ENCODE measurements at places on chromosomes 13 and 19.

- no peak for DNase-seq
Measured at GRCh38 chr13:30289533-30289932, 17.8 kb downstream of the KATNAL1 start.

DNA sequence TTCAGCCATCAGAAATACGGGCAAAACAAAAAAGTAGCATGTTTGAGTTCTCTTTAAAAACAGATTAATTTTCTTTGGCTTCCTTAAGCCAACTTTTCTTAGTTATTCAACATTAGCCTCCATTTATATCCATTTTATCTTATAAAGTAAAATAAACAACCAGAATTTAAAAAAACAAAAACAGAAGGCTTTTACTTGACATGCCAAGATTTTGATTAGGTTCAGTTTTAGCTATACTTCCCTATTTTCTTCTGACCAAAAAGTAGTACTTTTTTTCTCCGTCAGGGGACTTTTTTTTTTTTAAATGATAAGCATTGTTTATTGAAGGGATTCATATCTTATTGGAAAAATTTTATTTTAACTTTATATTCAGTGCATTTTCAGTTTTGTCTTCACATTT is 18.1 kb downstream of the RNASEH2B start:
- DNase-seq, result no peak

- DNase-seq, result no peak
Measured at GRCh38 chr19:29532097-29532496, 6.3 kb downstream of the VSTM2B start.

- no peak for DNase-seq
Measured at GRCh38 chr19:35162471-35163326, 8.2 kb downstream of the FXYD5 start.

- no peak for DNase-seq
Measured at GRCh38 chr19:51227326-51227725, 2.4 kb downstream of the CD33 start.

- peak; percentile 87 for DNase-seq
Measured at GRCh38 chr13:98549006-98549727, 27.7 kb downstream of the STK24 start.

GRCh38 chr13:91632086-91632485 is 233.7 kb downstream of the GPC5 start:
- no peak for DNase-seq

DNA sequence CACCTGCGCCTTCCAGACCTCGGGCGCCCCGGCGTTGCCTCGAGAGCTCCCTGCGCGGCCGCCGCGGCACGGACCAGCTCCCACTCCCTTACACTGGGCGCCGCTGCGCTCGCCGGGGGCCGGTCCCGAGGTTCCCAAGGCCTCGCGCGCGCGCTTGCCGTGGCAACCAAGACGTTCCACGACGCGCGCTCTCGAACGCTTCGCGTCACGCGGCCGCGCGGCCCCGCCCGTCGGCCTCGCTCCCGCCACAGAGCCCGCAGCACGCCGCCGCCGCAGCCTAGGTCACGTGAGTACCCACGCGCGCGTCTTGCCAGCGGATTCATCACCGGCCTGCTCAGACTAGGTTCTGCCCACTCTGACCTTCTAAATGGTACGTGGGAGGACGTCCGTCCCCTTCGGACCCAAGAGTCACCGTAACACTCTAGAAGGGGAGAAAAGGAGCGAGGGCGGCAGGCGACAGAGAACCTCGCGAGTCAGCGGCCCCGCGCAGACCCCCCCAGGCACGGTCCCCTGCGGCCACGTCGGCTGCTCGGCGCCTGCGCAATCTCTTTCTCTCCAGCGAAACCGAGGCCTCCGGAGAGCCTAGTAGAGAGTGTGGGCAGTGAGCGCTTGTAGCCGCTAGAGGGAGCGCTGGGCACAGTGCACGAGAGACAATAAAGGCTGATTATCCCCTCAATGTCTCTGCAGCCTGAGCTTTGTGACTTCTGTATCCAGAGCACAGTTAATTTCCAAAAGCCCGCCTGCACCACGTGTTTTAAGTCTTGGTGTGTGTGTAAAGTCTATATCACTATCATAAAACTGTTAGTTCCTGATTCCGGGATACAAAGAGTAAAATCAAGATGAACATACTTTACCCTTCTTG is at the start of gene SPART:
TSS of gene SPART (minus strand) at position 173 of the 862 bp plus-strand sequence. CDS start 10,564 bp downstream, outside the sequence.
- DNase-seq, result peak; percentile 96

- DNase-seq, result peak; percentile 52
Measured at GRCh38 chr13:79194272-79194671, 211.8 kb downstream of the RBM26 start.

GRCh38 chr13:114013336-114013735 is 39.5 kb upstream of the C13orf46 start:
- DNase-seq, result no peak

DNA sequence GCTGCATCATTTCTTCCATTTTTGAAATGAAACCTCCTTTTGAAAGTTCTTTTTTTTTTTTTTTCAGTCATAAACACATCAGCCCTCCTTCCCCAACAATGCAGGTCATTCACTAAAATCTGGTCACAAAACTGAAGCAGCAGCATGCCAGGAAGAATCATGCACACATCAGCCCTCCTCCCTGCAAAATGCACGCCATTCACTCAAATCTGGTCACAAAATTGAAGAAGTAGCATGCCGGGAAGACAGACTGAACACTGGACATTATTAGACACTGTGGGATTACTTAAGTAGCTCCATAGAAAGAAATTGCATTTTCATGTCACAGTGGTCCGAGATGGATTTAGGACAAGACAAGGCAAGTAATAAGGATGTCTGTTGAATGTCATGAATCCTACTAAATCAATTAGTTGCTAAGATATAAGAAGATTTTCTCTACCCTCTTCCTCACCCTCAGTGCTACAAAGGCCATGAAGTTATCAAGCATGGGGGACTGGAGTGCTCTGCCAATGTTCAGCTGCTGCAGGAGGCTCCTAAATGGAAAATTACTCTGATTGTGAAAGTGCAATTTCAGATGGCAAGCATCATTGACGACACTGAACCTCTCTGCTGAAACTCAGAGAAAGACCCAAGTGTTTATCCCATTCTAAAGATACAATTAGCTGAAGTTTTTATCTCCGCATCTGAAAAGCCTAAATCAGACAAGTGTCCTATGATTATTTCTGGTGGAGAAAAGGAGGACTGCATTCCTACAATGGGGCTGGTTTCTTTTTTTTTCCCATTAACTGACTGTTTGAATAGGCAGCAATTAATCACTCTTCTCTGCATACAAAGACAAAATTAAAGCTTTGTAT is 913.2 kb downstream of the DIAPH3 start:
- no peak for DNase-seq

DNA sequence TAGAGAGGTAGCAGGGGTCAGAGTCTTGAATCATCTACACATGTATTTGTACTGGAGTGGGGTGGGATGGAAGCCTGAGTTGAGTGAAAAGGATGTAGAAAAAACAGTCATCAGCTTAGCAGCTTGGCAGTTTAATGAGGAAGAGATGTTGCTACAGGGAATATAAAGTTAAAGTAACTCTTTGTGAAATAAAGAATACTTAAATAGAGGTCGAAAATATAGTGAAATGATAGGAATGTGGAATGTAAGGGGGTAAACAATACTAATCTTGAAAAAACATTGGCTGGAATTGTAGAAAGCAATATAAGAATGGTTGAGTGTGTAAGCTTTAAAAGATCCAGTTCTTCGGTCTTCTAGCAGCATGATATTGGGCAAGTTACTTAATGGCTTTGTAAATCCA is 22.7 kb downstream of the NUP58 start:
- DNase-seq, result no peak

DNA sequence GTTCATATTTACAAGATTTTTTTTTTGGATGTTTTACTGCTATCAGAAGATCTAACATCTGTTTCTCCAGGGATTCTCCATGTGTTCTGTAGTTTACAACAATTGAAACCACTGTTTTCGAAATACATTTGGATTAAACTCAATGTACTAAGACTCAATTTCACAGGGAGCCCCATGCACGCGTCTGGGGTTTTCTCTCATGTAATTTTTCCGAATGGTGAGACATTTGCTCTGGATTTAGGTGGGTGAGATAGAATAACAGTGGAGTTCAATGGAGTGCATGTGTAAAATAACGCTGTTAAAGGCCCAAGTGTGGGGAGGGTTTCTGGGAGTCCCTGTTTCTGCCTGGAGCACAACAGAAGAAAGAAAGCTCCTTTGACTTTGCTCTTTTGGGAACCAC is 330.3 kb downstream of the TSHZ3 start:
- no peak for DNase-seq

GRCh38 chr19:16385296-16385695 is 60.7 kb downstream of the KLF2 start:
- DNase-seq, result no peak

- DNase-seq, result no peak
Measured at GRCh38 chr19:15010501-15011300, 31.0 kb upstream of the SLC1A6 start.

GRCh38 chr13:97114651-97115050 is 107.5 kb upstream of the MBNL2 start:
- no peak for DNase-seq

- no peak for DNase-seq
Measured at GRCh38 chr19:19747357-19748220, 14.7 kb upstream of the ZNF14 start.

GRCh38 chr13:97348569-97349100 is 85.3 kb upstream of the RAP2A start:
- DNase-seq, result no peak

GRCh38 chr19:43540381-43540780 is 7.4 kb downstream of the ZNF575 start:
- no peak for DNase-seq

- DNase-seq, result peak; percentile 42
Measured at GRCh38 chr13:27182844-27183497, 11.4 kb upstream of the USP12 start.

DNA sequence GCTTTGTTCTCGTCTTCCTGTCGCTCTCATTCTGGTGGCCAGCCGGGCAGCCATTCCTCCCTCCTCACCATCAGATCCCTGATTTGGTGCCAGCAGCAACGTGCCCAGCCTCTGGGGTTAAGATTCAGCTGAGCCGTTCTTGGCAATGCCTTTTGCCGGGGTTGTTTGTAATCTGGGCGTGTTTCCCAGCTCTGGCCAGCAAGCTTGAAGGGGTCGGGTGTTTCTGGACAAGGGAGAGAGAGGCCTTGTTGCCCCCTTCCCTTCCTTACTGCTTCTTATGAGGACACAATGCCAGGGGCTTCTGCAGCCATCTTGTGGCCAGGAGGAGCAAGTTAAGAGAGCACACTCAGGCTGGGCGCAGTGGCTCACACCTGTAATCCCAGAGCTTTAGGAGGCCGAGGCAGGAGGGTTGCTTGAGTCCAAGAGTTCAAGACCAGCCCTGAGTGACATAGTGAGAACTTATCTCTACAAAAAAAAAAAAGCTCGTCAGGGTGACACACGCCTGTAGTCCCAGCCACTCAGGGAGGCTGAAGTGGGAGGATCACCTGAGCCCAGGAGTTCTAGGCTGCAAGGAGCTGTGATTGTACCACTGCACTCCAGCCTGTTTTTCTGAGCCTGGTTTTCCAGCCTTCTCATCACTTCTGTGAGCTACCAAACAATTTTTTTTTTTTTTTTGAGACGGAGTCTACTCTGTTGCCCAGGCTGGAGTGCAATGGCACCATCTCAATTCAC is 10.7 kb upstream of the CRTC1 start:
- DNase-seq, result peak; percentile 50

GRCh38 chr13:39602614-39603366 is at the start of gene LHFPL6:
Gene LHFPL6 (minus strand): TSS chr13:39603193.
- DNase-seq, result peak; percentile 86

DNA sequence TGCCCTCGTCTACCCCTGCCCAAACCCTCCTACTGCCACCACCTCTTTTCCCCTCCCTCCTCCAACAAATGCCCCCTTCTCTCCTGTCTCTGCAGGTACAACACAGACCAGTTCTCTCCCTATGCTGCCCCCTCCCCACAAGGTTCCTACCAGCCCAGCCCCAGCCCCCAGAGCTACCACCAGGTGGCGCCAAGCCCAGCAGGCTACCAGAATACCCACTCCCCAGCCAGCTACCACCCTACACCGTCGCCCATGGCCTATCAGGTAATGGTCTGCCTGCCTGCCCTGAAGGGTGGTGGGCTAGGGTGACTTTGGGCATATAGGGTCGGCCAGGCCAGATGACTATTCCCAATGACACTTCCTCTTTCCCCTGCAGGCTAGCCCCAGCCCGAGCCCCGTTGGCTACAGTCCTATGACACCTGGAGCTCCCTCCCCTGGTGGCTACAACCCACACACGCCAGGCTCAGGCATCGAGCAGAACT is 6.5 kb upstream of the TIMM50 start:
- peak; percentile 50 for DNase-seq

DNA sequence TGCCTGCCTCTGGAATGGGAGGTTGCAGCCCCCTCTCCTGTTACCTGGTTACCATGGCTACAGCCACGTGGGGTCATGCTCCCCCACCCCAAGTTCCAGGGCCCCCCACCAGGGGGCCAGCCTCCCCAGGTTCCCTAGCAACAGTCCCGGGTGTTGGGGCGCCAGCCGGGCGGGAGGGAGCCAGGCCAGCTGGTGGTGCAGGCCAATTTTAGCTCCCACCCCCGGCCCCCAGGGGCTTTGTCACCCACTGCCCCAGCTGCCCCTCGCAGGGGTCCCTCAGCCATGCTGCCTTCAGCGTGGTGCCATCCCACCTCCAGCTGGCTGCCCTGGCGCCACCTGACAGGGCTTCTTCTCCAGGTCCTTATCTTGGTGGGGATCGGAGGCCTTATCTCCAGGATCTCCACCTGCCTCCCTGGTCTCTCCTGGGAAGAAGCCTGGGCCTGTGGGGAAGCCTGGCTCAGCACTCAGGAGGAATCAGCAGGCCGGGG is 3.0 kb downstream of the MARK4 start:
- DNase-seq, result no peak

DNA sequence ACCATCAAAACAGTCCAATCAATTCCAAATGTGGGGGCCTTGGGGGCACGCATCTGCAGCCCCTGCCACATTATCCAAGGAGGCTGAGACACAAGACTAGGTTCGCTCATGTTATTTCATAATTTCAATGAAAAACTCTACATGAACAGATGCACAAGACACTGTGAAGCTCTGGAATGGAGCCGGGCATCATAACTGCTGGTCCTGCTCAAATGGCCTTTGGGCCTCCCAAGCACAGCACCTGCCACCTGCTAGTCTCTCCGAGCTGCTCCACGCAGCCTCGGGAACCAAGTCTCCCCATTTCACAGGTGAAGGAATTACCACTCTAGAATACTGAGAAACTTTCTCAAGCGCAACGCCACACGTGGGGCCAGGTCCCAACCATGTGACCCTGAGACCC is 16.9 kb downstream of the CARS2 start:
- DNase-seq, result no peak

- DNase-seq, result peak; percentile 44
Measured at GRCh38 chr13:58573743-58574142, 942.2 kb downstream of the PCDH17 start.

- DNase-seq, result no peak
Measured at GRCh38 chr19:30896554-30896953, 452.7 kb downstream of the TSHZ3 start.
